ENCODE measurements at places on chromosomes 2 and 18. TPM values are rescaled to one million over a fixed set of nuclear protein-coding genes. Genes with fewer than 3 reads are reported as not detected.

GRCh38 chr18:62812242-62812641, 96.9 kb downstream of the PHLPP1 start:
- peak; percentile 24 for DNase-seq

- no peak for DNase-seq
Observed at GRCh38 chr2:27390822-27391679, 10.5 kb upstream of the ZNF513 start.

- no peak for DNase-seq
Observed at GRCh38 chr18:56487801-56488200, 150.6 kb downstream of the TXNL1 start.

GRCh38 chr2:118148809-118149208, 60.5 kb downstream of the INSIG2 start:
- no peak for DNase-seq

- peak; percentile 89 for DNase-seq
Observed at GRCh38 chr2:240819858-240820606, at the start of gene KIF1A. TSS of gene KIF1A (minus strand) at chr2:240820219. CDS start at chr2:240797752, 22,467 bp downstream.

POTEF gene
- not detected for total RNA-seq

METTL21A gene
- total RNA-seq, result 27.6 TPM

- peak; percentile 59 for DNase-seq
Observed at GRCh38 chr2:215793747-215794595, 219.4 kb downstream of the MREG start.

STARD6 gene
- not detected for total RNA-seq

DNA sequence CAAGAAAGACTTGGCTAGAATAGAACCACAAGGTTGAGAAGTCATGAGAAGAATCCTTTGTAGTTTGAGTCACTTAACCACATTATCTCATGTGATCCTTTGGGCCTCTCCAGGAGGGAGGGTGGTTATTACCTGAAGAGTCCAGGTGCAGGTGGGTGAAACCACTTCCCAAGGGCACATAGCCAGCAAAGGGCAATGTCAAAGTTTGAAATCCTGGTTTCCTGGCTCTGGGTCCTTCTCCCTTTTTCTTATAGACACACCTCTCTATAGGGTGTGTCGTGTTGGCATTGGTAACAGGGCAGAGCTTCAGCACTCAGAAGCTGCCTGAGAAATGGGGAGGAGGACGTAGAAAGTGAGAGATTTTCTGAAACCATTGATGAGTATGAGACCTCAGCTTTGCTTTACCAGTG, 137.9 kb downstream of the MGAT5 start:
- DNase-seq, result peak; percentile 48

DNA sequence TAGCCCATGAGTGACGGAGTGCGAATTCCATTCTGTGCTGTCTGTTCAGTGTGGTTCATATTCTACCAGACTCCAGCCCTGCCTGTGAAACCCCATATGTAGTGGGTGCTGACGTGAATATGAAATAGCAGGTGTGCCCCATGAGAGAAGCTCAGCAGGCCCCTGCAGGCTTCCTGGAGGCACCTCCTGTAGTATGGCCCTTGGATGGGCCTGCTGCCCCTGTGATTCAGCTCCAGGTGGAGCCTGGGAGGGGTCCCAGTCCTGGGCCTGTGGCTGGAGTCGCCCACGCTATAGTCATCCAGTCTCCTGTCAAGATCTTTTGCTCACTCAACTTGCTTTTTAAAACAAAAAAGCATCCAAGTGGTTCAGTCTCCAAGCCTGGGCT, 125.5 kb downstream of the GLI2 start:
- no peak for DNase-seq

Measured in Calu3 (cell line).